Stimulated activated naive CD4-positive, alpha-beta T cell (primary cell): ENCODE measurements at places on chromosomes 2 and 18.

DNA sequence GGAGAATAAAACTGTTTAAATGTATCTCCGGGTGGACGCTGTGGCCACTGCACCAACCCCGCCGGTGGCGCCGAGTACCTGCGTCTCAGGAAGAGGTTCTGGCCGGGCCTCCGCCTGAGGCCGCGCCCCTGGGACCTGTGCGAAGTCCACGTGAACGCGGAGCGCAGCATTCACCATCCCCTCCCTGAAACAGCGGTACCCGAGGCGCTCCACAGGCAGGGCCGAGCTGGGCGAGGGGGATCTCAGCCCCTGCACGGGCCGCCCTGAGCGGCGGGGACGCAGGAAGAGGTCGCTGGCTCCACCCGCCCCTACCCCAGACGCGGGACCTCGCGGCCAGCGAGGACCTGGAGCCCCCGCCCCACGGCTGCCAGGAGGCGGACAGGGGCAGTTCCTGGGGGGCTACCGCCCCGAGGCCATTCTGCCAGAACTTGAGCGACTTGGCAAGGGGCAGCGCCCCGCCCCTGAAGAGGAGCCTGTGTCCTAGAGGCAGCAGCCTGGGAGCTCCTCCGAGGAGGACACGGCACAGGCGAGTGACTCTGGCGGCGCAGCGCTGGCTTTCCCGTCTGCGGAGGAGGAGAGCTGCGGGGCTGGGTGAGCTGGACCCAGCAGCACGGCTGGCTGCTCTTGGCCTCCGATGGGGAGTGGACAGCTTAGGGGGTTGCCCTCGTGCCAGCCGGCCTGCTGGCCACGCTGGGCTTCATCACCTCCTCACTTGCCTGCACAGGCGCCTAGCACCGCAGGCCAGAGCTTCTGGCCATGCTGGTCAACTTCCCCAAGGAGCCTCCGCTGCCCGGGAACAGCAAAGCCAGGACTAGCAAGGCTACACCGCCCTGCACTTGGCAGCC, 9.7 kb upstream of the TEKT4 start:
- DNase-seq = no peak

DNA sequence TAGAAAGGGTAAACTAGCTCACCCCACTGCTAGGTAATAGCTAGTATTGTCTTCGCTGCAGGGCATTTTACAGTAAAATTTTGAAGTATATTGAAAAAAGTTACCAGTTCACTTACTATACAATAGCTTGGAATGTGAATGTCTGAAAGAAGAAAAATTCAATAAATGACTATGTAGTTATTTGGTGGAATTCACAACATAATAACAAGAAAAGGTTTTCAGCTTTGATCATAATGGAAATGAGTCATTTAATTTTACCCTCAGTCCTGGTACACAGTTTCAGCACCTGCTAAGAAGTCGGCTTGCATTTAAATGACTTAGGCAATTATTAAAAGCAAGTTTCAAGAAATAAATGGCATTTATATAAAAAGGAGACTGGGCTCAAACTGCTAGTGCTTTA, 90.4 kb downstream of the NUP35 start:
- no peak for DNase-seq

- no peak for DNase-seq
Observed at GRCh38 chr18:12034241-12035100, 53.2 kb downstream of the IMPA2 start.

GRCh38 chr2:238594796-238595749, 168.3 kb downstream of the ASB1 start:
- no peak for DNase-seq

DNA sequence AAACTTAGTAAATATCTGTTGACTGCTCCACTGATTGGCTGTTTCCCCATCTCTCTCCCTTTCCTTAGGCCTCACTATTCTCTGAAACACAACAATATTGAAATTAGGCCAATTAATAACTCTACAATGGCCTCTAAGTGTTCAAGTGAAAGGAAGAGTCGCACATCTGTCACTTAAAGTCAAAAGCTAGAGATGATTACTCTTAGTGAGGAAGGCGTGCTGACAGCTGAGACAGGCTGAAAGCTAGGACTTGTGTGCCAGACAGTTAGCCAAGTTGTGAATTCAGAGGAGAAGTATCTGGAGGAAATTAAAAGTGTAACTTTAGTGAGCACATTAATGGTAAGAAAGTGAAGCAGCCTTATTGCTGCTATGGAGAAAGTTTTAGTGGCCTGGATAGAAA, 48.4 kb downstream of the PLEK start:
- no peak for DNase-seq

- no peak for DNase-seq
Observed at GRCh38 chr18:63206433-63207142, 113.0 kb downstream of the BCL2 start.

- DNase-seq = no peak
Observed at GRCh38 chr2:203875471-203875870, 7.9 kb downstream of the CTLA4 start.

DNA sequence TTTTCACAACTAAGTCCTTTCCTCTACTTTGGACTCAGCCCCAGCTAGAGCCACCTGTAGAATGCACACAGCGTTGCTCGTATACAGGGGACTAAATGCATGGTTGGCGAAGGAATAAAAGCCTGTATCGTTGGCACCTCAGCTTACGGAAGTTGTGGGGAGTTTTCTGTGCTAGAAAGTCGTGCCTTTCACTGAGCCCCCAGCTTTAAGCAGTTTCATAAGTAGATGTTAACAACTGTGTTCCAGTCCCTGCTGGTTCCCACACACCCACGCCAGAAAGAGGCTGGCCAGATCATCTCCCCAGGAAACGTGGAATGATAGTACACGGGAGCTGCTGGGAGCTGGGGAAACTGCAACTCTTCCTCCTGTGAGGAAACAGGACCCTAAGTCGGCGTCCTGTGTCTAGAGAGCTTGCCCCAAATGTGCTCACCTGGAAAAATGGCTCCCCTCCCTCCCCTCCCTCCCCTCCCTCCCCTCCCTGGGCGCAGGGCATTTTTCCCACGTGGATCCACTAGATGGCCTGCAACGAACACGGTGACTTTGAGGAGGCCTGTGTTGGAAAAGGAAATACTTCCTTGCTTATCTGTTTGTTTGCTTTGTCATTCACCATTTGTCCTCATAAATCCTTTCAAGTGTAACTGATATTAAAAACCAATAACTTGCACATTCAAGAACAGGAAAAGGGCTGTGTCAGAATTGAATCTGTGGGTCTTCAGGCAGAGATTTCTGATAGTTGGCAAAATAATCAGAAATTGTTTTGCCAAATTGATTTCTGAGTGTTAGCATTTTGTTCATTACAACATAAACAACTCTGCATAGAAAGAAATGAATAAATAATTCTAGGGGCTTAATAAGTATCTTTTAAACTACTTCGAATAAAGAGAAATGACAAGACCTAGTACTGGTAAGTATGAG, 43.9 kb upstream of the RFX8 start:
- no peak for DNase-seq

GRCh38 chr2:136284226-136285119, 166.5 kb upstream of the CXCR4 start:
- no peak for DNase-seq

GRCh38 chr2:181516992-181517391, 59.8 kb downstream of the ITGA4 start:
- no peak for DNase-seq

DNA sequence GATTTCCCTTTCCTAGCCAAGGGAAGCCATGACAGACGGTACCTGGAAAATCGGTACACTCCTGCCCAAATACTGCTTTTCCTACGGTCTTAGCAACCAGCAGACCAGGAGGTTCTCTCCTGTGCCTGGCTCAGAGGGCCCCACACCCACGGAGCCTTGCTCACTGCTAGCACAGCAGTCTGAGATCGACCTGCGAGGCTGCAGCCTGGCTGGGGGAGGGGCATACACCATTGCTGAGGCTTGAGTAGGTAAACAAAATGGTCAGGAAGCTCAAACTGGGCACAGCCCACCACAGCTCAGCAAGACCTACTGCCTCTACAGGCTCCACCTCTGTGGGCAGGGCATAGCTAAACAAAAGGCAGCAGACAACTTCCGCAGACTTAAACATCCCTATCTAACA, 6.8 kb upstream of the CD207 start:
- no peak for DNase-seq

DNA sequence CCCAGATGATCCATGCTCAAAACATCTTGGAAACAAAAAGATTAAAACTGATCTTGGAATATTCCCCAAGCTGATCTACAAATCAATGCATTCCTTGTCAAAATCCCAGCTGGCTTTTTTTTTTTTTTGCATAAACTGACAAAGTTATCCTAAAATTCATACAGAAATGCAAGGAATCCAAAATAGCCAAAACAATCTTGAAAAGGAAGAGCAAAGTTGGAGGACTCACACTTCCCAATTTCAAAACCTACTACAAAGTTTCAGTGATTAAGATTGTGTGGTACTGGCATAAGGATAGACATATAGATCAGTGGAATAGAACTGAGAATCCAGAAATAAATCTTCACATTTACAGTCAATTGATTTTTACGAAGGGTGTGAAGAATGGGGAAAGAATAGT, 306.8 kb upstream of the MGAT5 start:
- DNase-seq = no peak

DNA sequence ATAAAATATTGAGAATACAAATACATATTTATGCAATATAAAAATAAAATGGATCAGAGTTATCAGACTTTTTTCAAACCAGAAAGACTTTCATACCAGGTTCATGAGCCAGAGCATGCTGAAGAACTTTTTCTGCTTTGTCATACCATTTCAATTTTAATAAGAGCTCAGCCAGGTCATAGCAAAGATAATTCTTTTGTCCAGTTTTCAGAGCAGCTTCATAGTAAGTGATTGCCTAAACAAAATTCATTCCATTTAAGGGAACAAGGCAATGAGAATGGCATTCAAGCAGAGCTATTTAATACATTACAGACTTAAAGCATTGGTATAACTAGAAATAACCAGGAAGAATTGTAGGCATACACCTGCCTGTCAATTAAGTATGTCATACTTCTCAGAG, 42.3 kb downstream of the TTC21B start:
- no peak for DNase-seq

- DNase-seq = no peak
Observed at GRCh38 chr18:61545281-61546245, 212.3 kb downstream of the CDH20 start.

DNA sequence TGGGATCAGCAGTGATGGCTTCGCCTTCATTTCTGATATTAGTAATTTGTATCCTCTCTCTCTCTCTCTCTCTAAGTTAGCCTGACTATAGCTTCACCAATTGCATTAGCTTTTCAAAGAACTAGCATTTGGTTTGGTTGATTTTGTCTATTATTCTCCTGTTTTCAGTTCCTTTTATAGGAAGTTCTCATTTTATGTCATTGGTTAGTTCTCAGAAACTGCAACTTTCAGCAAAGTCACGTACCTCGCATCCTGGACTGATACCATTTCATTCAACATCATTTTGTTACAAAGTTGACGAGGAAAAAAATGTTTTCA, 450.8 kb downstream of the EIPR1 start:
- no peak for DNase-seq

DNA sequence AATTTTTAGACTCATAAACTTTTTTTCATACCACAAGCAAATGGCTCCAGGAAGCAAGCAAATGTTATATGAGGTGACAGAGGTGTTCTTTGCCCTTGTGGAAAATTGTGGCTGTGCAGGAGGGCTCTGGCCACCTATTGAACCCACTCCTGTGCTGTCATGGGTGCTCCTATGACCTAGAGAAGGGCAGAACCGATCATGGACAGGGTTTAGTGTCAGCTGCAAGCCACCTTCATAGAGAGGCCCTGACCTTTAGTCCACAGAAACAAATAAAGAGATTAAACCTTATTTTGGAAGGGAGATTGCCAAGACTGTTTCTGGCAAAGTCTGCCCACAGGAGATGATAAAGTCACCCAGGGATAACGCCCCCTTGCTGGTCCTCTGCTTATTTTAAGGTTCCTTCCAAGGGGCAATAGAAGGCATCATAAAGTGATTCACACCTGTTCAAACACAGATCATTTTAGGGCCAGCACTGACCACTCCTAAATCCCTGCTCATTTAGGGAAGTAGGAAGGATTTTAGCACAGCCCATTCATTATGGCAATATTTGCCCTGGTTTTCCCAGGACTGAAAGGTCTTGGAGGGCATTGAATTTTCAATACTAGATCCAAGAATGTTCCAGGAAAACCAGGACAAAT, 26.1 kb upstream of the STAT4 start:
- DNase-seq = no peak

GRCh38 chr2:7704296-7704865, 787.2 kb downstream of the RNF144A start:
- DNase-seq = no peak
